ENCODE measurements at places on chromosomes 16 and 17.

GRCh38 chr16:86261379-86261778, 248.9 kb upstream of the FOXF1 start:
- no peak for DNase-seq

DNA sequence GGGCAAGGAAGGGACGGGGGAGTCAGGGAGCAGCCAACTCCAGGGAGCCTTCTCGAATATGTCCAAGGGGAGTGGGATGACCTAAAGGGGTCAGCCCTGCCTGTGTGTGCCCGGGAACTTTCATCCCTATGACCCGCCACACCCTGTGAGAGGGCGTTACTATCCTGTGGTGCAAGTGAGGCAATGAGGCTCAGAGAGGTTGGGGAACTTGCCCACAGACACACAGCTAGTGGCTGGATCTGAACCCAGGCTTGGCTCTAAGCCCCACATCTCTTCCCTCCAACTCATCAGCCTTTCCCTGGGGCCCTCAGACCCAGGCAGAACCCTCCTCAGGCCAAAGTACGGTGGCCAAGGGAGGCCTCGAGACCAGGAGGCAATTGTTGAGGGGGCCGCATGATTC, 23.2 kb downstream of the JUP start:
- DNase-seq: no peak

GRCh38 chr17:57833179-57833939, 16.5 kb downstream of the MRPS23 start:
- DNase-seq: peak; percentile 43

GRCh38 chr17:66580956-66581391, 253.9 kb upstream of the CACNG5 start:
- peak; percentile 62 for DNase-seq

DNA sequence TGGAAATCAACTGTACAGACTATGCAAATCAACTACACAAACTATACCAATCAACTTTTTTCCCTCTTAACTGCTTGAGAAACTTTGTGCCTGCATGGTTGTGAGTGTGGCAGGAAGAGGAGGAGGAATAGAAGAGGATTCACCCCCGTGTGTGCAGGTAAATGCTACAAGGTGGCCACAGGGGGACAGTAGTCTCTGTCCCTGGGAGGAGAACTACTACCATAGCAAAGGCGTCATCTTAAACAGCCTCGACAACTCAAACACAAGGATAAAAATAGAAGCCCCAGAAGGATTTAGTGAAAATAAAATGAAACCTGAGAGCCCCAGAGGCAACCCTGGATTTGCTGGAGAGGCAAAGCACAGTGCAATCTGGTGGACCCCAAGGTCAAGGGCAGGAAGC, 199.5 kb upstream of the DYNLRB2 start:
- no peak for DNase-seq

DNA sequence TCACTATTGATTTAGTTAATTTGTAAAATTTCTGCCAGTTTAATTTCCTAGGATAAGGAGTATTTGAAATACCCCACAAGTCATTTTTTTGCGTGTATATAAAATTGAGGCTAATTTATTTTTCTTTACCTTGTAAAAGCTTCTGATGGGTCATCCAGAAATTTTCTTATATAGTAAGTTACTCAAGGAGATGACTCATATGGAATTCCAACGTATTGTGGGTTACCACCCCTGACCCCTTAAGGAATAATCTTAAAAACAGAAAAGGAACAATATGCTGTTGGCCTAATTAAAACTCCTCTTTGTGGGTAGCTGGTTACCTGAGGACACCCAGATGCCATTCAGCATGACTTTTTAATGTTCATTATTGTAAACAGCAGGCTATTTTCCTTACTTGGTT, 13.6 kb downstream of the HEATR6 start:
- DNase-seq: peak; percentile 70

GRCh38 chr17:54902611-54903010, 2.0 kb downstream of the TOM1L1 start:
- DNase-seq: no peak

GRCh38 chr17:66302761-66303626, 581 bp downstream of the PRKCA start:
- peak; percentile 49 for DNase-seq

- no peak for DNase-seq
Observed at GRCh38 chr16:25571712-25572111, 120.0 kb upstream of the HS3ST4 start.

DNA sequence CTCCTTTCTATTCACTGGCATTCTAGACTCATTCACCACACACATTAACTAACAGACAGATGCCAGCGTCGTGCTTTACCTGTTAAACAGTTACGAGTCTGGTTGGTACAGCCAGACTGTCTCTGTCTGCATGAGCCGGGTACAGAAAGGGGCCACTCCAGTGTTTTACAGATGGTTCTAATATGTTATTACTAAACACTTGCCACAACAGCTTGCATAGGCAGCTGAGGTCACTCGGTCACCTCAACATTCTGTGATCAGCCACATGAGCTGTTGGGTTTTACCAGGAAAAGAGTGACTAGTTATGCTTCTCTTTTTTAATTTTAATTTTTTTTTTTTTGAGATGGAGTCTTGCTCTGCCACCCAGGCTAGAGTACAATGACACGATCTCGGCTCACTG, 25.2 kb downstream of the CD300A start:
- no peak for DNase-seq

DNA sequence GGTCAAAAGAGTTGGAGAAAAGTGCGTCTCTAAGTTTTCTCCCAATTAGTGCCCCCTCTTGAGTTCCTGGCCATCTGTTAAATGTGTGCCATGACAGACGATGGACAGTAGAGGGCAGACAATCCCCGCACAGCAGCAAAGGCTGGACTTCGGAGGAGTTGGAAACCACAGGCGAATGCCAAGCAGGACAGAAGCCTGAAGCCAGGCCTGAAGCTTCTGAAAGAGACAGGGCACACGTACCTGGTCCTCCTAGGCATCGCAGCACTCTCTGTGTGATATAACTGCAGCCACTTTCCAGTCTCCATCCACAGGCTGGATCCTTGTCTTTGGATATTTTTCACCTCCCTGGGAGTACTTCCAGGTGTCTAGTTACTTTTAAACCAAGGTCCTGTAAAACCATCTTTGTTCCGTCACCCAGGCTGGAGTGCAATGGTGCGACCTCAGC, 14.5 kb downstream of the C17orf100 start:
- DNase-seq: peak; percentile 64

- peak; percentile 38 for DNase-seq
Observed at GRCh38 chr16:83068686-83069085, 441.9 kb downstream of the CDH13 start.

DNA sequence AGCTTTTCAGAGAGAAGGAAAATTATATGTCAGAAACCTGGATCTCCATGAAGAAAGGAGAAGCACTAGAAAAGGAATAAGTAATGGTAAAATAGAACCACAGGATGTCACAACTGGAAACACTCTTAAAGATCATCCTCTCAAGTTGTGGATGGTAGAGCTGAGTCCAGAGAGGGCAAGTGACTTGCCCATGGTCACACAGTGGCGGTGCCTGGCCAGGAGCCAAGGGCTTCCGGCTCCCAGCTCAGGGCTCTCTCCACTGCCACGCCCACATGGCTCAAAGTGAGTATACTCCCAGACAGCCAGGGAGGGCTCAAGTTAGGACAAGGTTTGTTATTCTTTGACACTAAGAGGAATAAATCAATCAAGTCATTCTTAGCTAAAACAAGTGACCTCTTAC, 159.8 kb downstream of the COPRS start:
- peak; percentile 13 for DNase-seq

GRCh38 chr17:28929787-28930186, 21.5 kb downstream of the PHF12 start:
- DNase-seq: no peak

DNA sequence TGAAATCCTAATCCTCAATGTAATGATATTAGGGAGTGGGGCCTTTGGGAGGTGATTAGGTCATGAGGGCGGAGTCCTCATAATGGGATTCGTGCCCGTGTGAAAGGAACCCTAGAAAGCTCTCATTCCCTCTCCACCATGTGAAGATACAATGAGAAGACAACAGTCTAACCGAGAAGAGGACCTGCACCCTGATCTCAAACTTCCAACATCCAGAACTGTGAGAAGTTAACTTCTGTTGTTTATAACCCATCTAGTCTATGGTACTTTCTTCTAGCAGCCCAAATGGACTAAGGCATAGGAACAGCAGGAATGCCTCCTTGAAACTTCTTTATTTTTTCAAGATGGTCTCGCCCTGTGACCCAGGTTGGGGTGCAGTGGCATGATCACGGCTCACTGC, 24.7 kb downstream of the WSB1 start:
- no peak for DNase-seq

DNA sequence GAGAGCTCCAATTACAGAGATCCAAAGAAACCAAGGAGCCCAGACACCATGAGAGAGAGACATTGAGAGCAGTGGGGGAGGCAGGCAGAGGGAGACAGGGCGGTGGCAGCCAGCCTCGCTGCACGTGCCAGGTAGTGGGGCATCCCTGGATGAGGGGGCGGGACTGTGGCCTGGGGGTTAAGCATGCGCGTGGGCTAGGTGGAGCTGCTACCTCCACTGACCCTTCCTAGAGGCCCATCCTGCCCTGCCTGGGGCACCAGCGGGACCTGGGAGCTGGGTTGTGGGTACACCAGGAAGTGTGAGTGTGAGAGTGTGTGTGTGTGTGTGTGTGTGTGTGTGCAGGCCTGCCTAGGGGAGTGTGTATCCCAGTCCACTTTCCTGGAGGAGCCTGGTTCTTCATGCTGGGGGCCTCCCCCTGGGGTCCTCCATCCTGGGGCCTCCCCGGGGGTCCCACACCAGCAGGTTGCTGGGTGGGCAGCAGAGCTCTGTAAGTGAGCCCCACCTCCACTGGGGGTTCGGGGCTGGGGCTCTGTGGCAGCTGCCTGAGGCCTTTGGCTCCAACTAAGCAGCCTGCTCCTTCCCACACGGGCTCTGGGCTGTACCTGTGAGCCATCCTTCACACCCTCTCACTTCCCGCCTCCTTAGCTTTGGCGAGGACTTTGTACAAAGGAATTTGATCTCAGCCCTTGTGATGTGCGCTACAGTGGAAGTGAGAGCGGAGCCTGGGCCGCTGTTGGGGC, 127.4 kb downstream of the IRF8 start:
- no peak for DNase-seq

DNA sequence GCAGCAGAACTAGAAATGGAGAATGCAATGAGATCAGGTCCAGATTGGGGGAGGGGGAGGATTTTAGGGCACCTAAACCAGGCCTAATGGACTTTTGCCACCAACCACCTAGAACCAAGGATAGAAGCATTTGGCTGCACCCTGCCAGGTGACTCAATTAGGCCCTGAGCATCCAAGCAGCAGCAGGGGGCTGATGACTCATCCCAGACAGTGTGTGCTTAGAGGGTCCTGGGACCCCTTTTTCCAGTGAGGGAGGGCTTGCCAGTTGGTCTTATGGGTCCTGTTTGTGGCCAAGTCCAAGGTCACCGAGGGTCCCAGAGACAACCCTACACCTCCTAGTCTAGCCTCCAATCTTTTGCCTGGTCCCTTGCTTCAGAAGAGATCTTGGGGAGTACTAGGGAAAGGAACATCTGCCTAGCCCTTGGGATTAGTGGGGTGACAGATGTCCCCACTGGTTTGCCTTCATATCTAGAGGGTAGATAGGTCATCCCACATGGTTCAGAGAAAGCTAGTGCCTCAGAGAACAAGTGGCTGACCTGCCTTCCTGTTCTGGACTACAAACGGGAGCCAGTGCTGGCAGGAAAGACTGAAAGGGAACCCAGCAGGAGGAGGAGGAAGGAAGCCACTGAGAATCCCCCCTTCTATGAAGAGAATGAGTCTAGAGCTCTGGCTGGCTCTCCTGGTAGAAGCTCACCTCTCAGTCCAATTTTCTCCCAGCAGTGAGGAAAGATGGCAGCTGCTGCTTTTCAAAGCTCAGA, 1.6 kb upstream of the TBKBP1 start:
- no peak for DNase-seq

GRCh38 chr17:39898088-39898487, 20.3 kb downstream of the GSDMB start:
- no peak for DNase-seq

DNA sequence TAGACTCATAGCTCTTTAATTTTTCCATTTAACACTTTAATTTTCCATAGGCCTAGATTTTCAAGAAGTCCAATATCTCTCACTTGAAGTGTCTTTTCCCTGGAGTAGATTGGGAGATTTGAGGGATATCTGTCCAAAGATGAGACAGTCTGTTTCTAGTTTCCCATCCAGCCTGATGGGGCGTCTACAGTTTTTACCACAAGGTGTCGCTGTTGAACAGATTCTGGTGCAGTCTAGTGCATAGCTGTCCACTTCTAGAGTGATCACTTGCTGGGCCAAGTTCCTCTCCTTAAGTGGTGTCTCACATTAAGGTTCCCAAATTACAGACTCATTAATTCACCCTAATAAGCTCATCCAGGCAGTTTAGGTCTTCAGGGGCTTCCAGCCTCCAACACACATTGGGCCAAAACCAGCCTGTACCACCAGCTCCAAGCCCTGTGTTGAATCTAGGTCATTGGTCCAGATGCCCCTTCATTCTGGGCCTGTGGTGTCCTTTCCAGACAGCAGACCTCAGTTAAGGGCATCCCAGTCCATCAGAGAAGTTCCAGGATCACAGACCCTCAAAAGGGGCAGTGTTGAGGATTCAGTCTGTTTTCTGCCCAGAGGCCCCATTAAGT, 9.4 kb downstream of the SNX20 start:
- DNase-seq: no peak

DNA sequence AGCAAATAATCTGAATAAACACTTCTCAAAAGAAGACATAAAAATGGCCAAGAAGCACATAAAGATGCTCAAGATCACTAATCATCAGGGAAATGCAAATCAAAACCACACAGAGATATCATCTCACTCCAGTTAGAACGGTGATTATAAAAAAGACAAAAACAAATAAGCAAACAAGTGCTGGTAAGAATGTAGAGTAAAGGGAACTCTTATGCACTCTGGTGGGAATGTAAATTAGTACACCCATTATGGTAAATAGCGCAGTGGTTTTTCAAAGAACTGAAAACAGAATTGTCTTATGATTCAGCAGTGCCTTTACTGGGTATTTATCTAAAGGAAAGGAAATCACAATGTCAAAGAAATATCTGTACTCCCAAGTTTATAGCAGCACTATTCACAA, 343.2 kb downstream of the HAPSTR1 start:
- no peak for DNase-seq

DNA sequence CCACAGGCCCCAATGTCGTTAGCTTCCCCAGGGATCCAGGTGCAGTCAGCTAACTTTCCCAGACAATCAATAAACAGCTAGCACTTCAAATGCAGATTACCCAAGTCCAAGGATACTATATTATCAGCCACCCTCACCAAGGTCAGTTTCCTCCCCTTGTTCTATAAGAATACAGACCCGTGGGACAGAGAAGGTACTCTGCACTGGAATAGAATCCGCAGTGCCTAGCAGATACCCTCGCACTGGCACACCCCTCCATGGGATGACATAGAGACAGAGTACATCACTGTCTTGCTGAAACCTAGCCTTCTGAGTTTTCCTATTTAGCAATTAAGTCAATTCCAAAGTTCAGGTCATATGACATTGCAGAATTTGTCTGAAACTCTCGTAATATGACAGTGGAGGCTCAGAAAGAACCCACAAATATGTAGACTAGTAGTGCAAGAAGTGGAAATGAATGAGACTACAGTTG, 40.0 kb upstream of the ABCA10 start:
- no peak for DNase-seq

Measured in HCEC 1CT (cell line).